ENCODE measurements at places on chromosomes 11 and 22.

DNA sequence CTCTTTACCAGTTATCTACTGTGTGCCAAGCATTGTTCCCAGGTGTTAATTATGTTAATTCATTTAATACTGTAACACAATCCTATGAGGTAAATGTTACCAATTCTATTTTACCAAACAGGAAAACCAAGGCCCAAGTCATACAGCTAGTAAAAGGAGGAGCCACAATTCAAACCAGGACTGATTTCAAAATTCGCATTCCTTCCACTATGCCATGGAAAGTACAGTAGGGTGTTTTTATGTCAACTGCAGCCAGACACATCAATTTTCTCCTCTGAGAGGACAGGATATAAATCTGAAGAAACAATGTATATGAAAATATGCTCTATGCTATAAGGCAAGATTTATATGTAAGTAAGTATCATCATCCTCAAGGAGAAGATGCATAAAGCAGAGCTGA is 104.3 kb downstream of the RPL27A start:
- no peak for DNase-seq

DNA sequence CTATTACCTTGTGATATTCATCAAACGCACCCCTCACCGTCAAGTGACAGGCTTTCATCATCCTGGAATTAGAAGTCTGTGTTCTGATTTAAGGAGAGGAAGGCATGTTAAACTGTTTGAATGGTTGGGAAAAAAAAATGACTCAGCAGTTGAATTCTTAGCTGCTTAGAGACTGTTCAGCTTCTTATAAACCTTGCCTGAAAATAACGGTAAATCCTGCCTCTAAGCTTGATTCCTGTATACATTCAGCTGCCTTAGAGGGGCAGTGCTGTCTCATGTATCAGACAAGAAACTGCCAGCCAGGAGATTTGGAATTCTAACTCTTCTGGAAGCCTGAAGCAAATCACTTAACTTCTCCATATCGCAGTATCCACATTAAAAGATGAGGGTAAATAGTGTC is 437.4 kb downstream of the JRKL start:
- DNase-seq: no peak

GRCh38 chr11:37557990-37558389 is 960.0 kb upstream of the RAG2 start:
- DNase-seq: no peak

DNA sequence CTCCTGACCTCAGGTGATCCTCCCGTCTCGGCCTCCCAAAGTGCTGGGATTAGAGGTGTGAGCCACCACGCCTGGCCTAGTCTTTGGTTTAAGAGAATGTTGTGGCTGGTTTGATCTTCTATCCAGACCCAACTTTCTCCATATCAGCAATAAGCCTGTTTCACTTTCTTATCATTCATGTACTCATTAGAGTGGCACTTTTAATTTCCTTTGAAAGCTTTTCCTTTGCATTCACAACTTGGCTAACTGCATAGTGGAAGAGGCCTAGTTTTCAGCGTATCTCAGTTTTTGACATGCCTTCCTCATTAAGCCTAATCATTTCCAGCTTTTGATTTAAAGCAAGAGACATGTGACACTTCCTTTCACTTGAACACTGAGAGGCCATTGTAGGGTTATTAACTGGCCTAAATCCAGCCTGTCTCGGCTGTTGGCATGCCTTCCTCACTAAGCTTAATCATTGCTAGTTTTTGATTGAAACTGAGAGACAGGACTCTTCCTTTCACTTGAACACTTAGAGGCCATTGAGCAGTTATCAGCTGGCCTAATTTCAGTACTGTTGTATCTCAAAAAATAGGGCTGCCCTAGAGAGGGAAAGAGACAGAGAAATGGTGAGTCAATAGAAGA is 13.1 kb upstream of the RPL3 start:
- no peak for DNase-seq

DNA sequence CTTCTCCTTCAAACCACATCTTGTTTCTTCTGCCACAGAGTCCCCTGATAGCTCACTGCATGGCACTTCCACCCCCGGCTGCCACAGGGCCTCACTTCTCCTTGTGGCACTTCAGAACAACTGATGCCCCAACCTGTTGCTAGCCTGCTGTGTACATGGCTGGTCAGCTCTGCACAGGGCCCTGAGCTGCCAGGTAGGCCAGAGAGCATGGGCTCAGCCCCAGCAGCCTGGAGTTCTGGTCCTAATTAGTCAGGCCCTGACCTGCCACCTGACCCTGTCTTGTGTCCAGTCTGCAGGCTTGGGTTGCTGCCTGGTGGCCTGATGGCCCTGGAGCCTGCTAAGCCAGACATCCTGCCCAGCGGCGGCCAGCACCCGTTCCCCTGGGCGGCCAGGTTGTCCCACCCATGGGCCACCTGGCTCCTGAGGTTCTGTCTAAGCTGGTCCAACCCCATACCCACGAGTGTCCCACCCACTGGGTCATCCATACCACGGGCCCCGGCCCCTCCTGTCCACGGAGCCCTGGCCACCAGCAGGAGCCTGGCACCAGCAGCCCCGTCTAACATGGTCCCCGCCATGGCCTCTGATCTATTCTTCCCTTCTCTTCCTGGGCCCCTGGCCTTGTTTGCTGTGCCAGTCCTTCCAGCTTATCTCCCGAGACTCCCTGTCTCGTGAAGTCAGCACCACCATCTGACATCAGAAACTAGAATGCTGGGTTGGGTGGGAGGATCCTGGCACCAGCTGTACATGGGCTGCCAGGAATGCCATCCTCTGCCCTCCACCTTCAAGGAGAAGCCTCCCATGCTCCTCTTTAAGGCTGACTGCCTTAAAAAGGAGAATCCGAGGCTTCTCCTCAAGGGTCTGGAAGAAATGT is 3.1 kb upstream of the CERK start:
- no peak for DNase-seq

GRCh38 chr22:30455075-30455840 is 16.6 kb downstream of the SEC14L3 start:
- DNase-seq: no peak

DNA sequence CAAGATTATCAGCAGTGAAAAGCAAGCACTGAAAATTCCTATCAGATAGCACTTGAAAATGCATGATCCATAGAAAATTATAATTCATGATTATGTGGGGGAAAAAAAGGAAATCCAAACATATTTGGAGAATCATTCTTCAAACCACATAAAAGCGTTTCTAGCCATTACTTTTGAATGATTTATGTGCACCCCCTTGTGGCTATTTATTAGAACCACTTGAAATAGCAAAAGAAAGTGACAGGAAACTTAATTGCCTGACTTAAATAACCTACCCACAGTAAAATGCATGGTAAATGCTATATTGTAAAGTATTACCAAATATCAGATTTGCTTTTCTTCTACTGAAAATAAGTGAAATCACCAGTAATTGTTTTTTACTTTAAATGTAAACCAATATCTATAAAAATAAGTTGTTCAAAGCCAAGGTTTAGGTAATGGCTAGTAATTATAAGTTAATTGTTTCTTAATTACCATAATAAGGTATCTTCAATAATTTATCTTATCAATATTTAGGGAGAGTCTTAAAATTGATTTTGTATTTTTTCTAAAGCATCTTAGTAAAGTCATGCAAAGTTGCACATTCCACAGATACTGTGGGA is 168.5 kb downstream of the ARHGAP42 start:
- peak; percentile 47 for DNase-seq

DNA sequence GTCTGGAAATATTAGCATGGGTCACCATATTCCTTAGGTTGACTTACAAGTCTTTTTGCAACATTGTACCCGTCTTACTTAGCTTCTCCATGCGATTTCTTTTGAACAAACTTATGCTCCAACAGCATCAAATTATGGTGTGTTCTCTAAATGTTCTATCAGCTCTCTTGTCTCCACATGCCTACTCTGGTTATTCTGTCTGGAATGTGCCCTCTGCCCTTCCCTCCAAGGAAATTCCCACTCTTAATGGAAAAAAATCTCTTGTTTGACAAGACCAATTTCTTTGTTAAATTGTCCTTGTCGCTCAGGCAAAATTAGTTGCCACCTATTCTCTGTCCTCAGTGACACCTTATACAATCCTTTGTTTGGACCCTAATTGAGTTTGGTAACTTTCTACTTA is 522.8 kb upstream of the LUZP2 start:
- no peak for DNase-seq

Data from NCI-H774 (cell line).